Activated CD4-positive, alpha-beta T cell treated with anti-CD3 and anti-CD28 coated beads for 36 hours (primary cell): ENCODE measurements at places on chromosomes 2 and 18. TPM values are rescaled to one million over a fixed set of nuclear protein-coding genes. Genes with fewer than 3 reads are reported as not detected.

Gene G6PC2
- not detected for total RNA-seq

Gene CMPK2
- total RNA-seq = 8.7 TPM

Gene NOL4
- total RNA-seq = not detected

Gene DCC
- total RNA-seq = not detected

Gene CLEC4F
- total RNA-seq = not detected

Gene ECEL1
- total RNA-seq = 0.23 TPM

Gene MYO5B
- 0.23 TPM for total RNA-seq

Gene LOXHD1
- 0.07 TPM for total RNA-seq

Gene ABCG8
- total RNA-seq = not detected

Gene GPC1
- 1.7 TPM for total RNA-seq

Gene GBX2
- total RNA-seq = not detected

Gene PROM2
- total RNA-seq = 0.44 TPM

Gene POTEJ
- not detected for total RNA-seq

Gene NDC80
- 88.5 TPM for total RNA-seq

Gene GKN2
- total RNA-seq = not detected

Gene SPEG
- total RNA-seq = 1.4 TPM

Gene SKOR2
- total RNA-seq = 0.21 TPM

Gene ADD2
- total RNA-seq = 31.5 TPM

Gene DLX2
- total RNA-seq = not detected
